ENCODE measurements at places on chromosomes 16 and 17.

- peak; percentile 79 for DNase-seq
These were observed 27.7 kb downstream of the SRL start for GRCh38 chr16:4214215-4214621.

- DNase-seq: no peak
These were observed 2.6 kb downstream of the KAT2A start for GRCh38 chr17:42118545-42118944.

- DNase-seq: no peak
These were observed 6.2 kb downstream of the CCR7 start for GRCh38 chr17:40558890-40559563.

DNA sequence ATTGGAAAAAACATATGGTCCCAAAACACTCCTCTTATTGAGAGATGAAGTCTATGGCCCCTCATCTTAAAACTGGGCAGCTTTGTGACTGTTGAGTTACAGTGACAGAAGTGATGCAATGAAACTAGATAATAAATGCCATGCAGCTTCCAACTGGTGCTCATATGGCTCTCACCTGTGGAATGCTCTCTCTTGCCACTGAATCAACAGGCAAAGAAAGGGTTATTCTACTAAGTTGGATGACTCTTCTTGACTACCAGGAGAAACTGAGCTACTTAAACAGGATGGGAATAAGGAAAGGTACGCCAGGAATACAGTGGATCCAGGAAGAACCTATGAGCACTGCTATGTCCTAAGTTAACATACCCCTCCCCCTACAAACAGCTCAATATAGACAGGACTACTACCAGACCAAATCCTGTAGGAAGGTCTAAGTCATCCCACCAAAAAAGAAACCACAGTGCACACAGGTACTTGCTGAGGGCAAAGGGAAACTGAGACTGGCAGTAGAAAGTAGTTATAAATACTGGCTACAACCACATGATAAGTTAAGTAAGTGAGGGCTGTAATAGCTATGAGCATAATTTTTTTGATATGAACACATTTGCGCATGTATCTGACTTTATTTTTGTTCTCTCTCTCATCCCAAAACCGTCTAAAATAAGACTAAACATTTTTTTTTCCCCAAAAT, 398.5 kb downstream of the ZFHX3 start:
- DNase-seq: no peak

DNA sequence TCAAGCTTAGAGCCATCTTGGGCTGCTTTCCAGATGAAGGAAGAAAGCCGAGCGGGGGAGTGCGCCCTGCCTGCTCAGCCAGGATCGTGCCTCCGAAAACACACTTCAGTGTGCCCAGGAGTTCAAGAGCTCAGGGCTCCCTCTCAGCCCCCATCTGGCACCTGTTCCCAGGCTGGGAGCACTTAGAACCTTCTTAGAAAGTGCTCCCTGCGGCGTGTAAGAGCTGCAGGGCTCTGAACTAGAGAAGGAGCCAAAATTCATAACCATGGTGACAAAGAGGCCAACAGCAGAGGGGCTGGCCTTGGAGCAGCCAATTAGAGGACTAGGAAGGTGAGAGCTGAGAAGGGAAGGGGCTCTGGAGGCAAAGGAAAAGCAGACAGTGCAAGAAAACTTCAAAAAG, 59.0 kb upstream of the TNRC6C start:
- no peak for DNase-seq

GRCh38 chr17:29158488-29159275, 21.5 kb downstream of the MYO18A start:
- peak; percentile 56 for DNase-seq

GRCh38 chr16:55251151-55251550, 72.9 kb upstream of the IRX6 start:
- DNase-seq: no peak

DNA sequence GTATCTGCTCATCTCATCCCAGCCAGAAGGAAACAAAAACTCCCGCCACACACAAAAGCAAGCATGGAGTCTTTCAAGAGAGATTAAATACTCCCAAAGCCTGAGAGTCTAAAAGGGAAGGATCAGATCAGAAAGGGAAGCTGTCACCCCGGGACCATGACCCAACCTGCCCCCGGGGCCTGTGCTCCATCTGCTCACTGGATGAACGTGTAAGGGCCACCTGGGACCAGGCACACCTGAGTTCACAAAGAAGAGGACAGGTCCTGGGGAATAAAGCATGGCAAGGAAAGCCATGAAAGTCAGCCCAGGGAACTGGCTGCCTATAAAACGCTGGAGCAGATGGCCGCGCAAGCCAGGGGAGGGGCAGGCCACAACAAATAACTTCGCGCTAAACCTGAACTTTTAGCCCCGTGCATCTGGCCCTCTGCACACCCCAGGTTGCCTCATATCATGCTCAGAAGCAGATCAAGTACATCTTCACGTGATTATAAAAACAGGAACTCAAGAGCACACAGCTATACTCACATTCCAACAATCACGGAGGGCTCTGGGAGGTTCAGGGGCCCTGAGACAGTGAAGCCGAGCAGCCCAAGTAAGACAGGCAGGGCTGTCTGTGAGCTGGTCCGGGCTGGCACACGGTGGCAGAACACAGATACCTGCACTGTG, 3.4 kb downstream of the TMEM11 start:
- DNase-seq: no peak
